Activated naive CD8-positive, alpha-beta T cell treated with anti-CD3 and anti-CD28 coated beads for 36 hours (primary cell): ENCODE measurements at places on chromosomes 6 and 20. TPM values are rescaled to one million over a fixed set of nuclear protein-coding genes. Genes with fewer than 3 reads are reported as not detected.
A peak's percentile ranks its signal among the peaks of the same experiment; 100 is the strongest.

The HRH3 gene
- not detected for total RNA-seq

The ROS1 gene
- total RNA-seq: not detected

The ZBP1 gene
- 1.2 TPM for total RNA-seq

The THBD gene
- not detected for total RNA-seq

The IL17A gene
- total RNA-seq: not detected

The GABRR1 gene
- total RNA-seq: not detected

The SLC17A4 gene
- not detected for total RNA-seq

The HSPA1L gene
- 1.2 TPM for total RNA-seq

The OR14J1 gene
- not detected for total RNA-seq

GRCh38 chr6:122730775-122731386 lies 48.6 kb upstream of the FABP7 start:
- no peaks in the 10 kb centered on the region for H3K36me3 ChIP-seq
- no peak overlapping the region for H3K27ac ChIP-seq
- peaks cover 24% of the 10 kb centered on the region for H3K27me3 ChIP-seq

DNA sequence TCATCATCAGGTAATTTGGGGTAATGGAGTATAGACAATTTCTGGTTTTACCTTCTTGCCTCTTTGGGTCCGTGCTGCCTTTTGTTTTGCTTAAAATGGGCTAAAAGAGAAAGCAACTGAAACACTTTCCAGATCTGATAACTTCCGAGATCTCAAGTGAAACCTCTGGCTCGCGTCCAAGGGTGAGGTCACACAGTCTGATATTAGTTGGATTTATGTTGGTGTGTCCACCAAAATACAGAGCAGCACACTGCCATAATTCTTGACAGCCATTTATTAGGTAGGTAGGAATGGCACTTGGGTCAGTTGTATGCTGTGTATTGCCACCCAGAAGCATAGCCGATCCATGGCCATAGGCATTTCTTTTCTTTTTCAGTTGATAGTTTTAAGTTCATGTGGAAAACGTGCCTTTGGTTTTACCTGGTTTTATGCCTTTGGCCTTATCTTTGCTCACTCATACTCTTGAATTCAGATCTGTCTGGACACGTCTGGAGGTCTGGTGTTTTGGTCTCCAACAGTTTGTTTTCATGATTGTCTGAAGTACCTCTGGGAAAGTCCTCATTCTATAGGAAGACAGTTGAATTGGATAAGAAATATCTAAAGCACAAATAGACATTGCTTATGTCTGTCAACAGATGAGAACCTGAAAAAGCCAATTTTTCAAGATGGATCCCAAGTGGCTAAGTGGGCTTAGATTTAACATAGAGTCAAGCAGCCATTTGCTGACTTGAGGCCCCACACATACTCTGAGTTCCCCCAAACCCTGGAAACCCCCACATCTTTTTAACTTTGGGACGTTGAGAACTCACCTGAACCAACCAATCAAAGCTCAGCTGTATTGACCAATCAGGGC lies 320.8 kb downstream of the SOX4 start:
- H3K27ac ChIP-seq: no peak overlapping the region
- DNase-seq: peak; percentile 21
- H3K4me1 ChIP-seq: peaks cover 9% of the 10 kb centered on the region
- no peaks in the 10 kb centered on the region for H3K27me3 ChIP-seq

DNA sequence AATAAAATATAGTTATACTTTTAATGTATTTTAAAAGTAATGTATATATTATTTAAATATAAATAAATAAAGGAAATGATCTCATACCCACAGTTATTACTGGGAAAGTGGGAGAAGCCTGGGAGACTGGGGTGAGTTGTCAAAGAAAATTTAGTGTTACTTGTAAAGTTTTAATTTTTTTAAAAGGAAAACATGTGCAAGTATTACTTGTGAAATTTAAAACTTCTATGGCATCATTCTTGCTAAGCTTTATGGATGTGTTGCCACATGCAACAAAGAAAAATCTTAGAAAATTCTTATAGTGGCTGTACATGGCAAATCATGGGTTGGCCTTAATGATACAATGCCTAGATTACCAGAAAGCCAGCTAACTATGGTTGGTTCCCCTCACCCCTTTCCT lies 194.0 kb upstream of the KCNK16 start:
- no peak overlapping the region for H3K4me3 ChIP-seq
- H3K36me3 ChIP-seq: no peaks in the 10 kb centered on the region
- DNase-seq: no peak
- H3K27me3 ChIP-seq: peaks cover 9% of the 10 kb centered on the region

DNA sequence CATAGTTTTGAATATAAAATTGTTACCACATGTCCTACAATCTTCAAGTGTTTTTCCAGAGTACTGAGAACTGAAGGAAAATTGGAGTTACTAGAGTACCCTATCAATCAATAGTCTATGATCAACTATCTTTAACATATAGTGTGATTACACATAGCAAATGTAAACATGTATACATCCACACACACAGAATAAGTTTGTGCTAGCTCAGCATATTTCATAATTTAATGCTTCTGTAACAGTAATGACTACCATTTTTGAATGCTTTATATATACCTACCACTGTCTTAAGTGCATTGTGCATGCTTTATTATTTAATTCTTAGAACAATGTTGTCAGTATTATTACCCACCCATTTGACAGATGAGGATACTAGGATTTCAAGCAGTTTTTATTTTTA lies 523.9 kb downstream of the HAO1 start:
- no peaks in the 10 kb centered on the region for H3K36me3 ChIP-seq
- H3K27me3 ChIP-seq: no peaks in the 10 kb centered on the region
- DNase-seq: no peak
- H3K4me1 ChIP-seq: no peaks in the 10 kb centered on the region
- H3K27ac ChIP-seq: no peak overlapping the region

- no peak overlapping the region for H3K4me3 ChIP-seq
- H3K36me3 ChIP-seq: peaks cover 2% of the 10 kb centered on the region
- H3K27ac ChIP-seq: no peak overlapping the region
- H3K27me3 ChIP-seq: no peaks in the 10 kb centered on the region
- no peak for DNase-seq
Measured at GRCh38 chr6:124927806-124928205, 34.4 kb upstream of the RNF217 start.

GRCh38 chr6:52013035-52013434 lies 74.4 kb downstream of the PKHD1 start:
- DNase-seq: no peak
- peaks cover 7% of the 10 kb centered on the region for H3K27me3 ChIP-seq
- H3K4me3 ChIP-seq: no peak overlapping the region
- H3K27ac ChIP-seq: no peak overlapping the region
- no peaks in the 10 kb centered on the region for H3K4me1 ChIP-seq

GRCh38 chr6:30820193-30820592 lies 64.1 kb upstream of the DDR1 start:
- H3K4me1 ChIP-seq: peaks cover 70% of the 10 kb centered on the region
- DNase-seq: no peak
- H3K4me3 ChIP-seq: no peak overlapping the region
- peak overlapping the region; percentile 98 for H3K27ac ChIP-seq

DNA sequence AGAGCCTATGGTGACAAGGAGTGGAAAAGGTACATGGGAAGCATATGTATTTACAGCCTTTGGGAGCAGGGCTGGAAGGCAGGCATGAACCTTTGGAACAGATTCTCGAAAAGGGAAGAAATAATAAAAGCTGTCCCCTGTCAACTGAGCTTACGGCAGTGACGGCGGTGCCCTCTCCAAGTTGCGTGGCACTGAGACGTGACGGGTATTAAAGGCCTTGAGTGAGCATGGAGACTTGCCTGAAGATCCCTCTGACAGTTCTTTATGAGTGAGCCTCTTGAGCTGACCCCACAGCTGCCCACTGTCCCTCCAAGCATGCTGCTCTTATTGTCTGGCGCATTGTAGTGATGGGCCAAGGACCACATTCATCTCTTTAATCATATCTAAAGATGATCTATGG lies 388.5 kb downstream of the ZFAND3 start:
- no peak overlapping the region for H3K4me3 ChIP-seq
- no peaks in the 10 kb centered on the region for H3K27me3 ChIP-seq
- H3K27ac ChIP-seq: no peak overlapping the region
- peaks cover 16% of the 10 kb centered on the region for H3K4me1 ChIP-seq

GRCh38 chr20:21235484-21236445 lies 67.4 kb upstream of the XRN2 start:
- H3K36me3 ChIP-seq: no peaks in the 10 kb centered on the region
- H3K27ac ChIP-seq: no peak overlapping the region
- no peaks in the 10 kb centered on the region for H3K4me1 ChIP-seq
- peak; percentile 55 for DNase-seq
- H3K27me3 ChIP-seq: no peaks in the 10 kb centered on the region
- no peak overlapping the region for H3K4me3 ChIP-seq

- H3K27ac ChIP-seq: no peak overlapping the region
- H3K36me3 ChIP-seq: no peaks in the 10 kb centered on the region
Measured at GRCh38 chr20:63280929-63281545, 8.4 kb downstream of the ARFGAP1 start.

GRCh38 chr20:101975-102374 lies 14.5 kb downstream of the DEFB125 start:
- DNase-seq: no peak
- no peaks in the 10 kb centered on the region for H3K36me3 ChIP-seq
- peaks cover 75% of the 10 kb centered on the region for H3K27me3 ChIP-seq
- H3K27ac ChIP-seq: no peak overlapping the region

- no peak overlapping the region for H3K27ac ChIP-seq
- DNase-seq: no peak
- H3K27me3 ChIP-seq: peaks cover 12% of the 10 kb centered on the region
Measured at GRCh38 chr6:39599341-39599740, 125.9 kb downstream of the KIF6 start.

DNA sequence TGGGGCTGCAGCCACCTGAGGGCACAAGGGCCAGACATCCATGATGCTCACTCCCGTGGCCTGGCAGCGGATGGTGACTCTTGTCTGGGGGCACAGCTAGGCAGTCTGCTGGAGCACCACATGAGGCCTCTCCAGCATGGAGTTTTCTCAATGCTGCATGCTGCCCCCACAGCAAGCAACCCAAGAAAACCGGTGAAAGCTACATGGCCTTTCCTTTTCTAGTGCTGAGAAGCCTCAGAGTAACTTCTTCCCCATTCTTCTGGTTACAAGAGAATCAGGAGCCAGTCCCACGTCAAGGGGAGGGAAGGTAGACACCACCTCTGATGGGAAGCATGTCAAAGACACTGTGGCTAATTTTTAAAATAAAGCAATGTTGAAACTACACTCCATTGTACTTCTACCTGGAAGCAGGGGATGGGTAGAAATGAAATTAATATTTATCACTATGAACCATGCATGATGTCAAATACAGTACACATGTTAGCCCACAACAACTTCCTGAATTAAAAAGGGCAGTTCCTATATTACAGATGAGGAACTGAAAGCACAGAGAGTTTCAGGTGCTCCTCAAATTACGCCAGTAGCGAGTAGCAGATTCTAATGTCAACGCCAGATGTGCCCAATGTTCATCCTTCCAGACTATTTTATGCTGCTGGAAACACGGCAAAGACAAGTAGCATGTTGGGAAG lies 101.5 kb downstream of the LAMP5 start:
- H3K4me1 ChIP-seq: no peaks in the 10 kb centered on the region
- no peaks in the 10 kb centered on the region for H3K36me3 ChIP-seq
- peaks cover 15% of the 10 kb centered on the region for H3K27me3 ChIP-seq
- no peak overlapping the region for H3K27ac ChIP-seq
- no peak for DNase-seq

DNA sequence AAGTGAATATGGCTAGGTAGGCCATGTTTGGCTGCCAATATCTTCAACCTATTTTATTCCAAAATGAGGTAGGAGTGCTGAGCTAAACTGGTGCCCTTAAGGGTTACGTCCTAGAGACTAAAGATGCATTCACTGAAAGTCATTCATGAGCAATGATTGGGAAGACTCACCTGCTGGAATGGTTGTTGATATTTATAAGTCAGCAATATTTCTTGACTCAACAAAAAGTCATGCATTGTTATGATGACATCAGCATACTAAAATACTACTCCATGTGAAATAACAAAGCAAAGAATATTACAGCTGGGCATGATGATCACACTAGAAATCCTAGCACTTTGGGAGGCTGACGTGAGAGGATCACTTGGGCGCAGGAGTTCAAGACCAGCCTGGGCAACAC lies 17.6 kb upstream of the NUP153 start:
- peaks cover 6% of the 10 kb centered on the region for H3K27me3 ChIP-seq
- H3K4me3 ChIP-seq: no peak overlapping the region
- DNase-seq: no peak

DNA sequence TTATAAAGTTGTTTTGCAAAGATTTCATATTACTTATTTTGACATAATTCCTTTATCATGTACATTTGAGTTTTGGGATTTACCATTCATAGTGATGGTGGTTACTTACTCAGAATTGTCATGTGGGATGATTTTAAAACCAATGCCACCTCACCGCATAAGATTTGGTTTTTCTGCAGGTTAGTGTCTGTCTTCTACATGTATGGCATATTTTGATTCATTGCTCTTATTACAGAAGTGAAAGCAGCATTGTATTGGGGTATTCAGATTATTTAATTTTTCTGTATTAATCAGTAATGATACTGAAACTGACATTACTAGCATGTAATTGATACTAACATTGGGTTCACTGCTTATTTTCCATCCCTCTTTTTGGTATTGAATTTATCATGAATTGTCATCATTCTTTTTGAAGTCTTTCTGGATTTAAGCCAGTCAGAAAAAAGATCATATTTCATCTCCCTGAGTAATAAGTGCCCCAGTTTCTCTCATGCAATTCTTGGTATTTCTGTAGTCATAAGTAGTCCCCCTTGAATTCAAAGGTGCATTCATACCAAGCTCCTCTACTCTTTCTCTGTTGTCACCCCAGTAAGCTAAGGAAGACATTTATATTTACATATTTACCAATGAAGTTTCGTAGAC lies 176.6 kb downstream of the BCKDHB start:
- no peak for DNase-seq
- H3K4me3 ChIP-seq: no peak overlapping the region
- peaks cover 20% of the 10 kb centered on the region for H3K4me1 ChIP-seq
- peaks cover 20% of the 10 kb centered on the region for H3K36me3 ChIP-seq

DNA sequence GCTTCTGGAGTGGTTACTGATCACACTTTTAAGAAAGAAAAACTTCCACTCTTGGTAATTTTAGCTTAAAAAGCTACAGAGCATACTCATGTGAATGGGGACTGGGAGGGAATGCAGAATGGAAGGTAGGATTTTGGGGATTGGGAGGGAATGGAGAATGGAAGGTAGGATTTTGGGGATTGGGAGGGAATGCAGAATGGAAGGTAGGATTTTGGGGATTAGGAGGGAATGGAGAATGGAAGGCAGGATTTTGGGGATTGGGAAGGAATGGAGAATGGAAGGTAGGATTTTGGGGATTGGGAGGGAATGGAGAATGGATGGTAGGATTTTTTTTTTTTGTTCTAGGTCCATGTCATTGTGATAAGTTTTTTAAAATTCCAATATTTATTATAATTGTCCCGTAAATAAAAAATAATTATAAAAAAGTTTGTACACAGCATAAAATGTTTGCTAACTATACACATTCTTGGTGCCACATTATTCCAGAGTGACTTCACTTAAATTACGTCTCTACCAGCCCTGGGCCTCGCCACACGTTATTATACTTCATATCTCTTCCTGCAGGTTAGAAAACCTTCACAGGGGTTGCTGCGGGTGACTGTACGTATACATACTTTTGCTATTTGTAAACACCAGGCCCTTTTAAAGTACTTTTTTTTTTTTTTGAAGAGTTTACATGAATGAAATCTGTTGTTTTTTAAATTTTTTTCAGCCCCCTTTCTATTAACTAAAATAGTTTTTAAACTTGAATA lies 127.3 kb downstream of the TIAM2 start:
- no peak overlapping the region for H3K4me3 ChIP-seq
- H3K27ac ChIP-seq: no peak overlapping the region
- no peak for DNase-seq
- H3K27me3 ChIP-seq: peaks cover 4% of the 10 kb centered on the region
- H3K4me1 ChIP-seq: peaks cover 15% of the 10 kb centered on the region
- H3K36me3 ChIP-seq: no peaks in the 10 kb centered on the region
